Tibial nerve (tissue), 4 donors: ENCODE measurements at places on chromosomes 3 and 15.

GRCh38 chr3:146577662-146578061 lies 27.5 kb downstream of the PLSCR5 start:
- DNase-seq = peak; percentile 31

DNA sequence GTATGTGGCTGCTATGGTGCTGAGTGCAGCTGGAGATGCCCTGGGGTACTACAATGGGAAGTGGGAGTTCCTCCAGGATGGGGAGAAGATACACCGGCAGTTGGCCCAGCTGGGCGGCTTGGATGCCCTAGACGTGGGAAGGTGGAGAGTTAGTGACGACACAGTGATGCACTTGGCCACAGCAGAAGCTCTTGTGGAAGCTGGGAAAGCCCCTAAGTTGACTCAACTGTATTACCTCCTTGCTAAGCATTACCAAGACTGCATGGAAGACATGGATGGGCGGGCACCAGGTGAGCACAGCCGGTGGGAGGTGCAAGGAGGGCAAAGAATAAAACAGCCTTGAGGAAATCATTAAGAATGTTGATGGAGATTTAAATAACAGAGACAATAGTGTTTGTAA lies 2.9 kb downstream of the ADPRH start:
- DNase-seq = no peak

- DNase-seq = no peak
These were observed 1.9 kb downstream of the MB21D2 start for GRCh38 chr3:192915722-192916121.

DNA sequence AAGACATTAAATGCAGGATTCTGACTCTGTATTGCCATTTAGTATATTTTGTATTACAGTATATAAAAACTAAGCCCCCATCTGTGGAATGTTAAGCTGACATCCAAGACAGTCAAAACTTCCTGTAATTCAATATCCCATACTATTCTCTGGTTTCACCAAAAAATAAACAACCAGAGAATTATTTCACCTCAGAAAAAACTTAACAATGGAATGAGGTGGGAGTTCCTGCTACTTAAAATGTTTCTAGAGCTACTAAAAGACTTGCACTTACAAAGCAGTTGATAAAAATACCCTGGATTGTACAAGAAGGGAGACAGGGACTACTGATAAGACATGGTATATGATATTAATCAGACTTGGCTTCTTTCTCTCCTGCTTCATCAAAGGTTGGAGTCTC lies 8.3 kb downstream of the ARL13B start:
- DNase-seq = no peak

- no peak for DNase-seq
These were observed 1194.6 kb downstream of the ZPLD1 start for GRCh38 chr3:103629391-103629790.

DNA sequence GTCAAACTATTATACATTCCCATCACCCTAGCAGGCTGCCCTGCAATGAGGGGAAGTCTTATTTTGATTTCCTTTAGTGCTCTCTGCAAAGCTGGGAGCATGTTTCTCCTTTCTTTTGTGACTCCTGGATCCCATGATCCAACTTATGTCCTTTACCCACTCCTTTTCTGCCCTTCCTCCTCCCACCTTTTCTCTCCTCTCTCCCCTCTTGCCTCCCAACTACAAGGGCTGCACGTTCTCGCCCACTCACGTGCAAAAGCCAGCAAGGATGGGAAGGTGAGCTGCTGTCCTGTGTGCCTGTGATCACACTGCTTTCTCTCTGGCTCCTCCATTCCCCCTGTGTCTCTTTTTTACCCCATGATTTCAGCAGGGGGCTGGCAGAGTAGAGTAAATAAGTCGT lies 6.1 kb downstream of the VIPR1 start:
- no peak for DNase-seq

DNA sequence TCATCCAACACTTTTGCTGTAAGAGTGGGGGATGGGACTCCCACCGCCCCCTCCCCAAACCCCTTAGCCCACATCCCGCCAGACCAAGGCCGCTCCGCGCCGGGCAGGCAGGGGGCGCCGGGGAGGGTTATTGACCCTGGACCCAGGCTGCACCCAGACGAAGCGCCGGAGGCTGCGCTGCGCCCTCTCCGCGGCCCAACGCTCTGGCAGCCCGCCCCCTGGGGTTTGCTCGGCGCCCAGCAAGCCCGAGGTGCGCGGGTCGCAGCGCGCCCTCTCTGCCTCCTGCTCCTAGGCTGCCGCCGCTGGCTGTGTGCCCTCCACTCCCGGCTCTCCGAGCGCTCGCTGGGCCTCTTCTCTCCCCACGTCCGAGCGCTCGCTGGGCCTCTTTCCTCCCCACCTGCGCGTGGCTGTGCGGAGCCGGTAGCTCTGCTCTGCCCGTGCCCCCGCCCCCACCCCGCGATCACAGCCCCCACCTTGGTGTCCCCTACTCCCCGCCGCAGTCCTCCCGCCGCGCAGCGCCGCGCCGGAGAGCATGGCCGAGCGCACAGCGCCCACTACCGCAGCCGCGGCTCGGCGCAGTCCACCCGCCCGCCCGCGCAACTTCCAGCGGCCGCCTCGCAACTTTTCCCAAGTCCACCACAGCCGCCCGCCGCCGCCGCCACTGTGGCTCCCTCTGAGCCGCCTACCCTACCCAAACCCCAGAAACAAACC lies 1.2 kb downstream of the MECOM start:
- DNase-seq = no peak

GRCh38 chr3:121748680-121749275 lies 763 bp downstream of the GOLGB1 start:
- no peak for DNase-seq

GRCh38 chr3:182294256-182294655 lies 499.0 kb upstream of the ATP11B start:
- DNase-seq = no peak

DNA sequence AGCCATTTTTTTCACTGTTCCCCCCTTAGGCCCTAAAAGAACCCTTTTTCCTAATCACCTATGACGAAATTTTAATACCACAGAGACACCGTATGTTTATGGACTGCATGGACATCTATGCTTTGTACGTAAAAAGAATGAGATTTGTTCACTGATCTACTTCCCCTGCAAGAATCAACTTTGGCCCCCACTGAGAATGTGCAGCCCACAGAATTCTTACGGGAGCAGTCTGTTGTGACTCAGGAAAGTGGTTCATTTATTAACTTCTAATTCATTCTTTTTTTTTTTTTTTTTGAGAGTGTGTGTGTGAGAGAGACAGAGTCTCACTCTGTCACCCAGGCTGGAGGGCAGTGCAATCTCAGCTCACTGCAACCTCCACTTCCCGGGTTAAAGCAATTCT lies 17.6 kb downstream of the EIF4E3 start:
- DNase-seq = no peak

- DNase-seq = no peak
These were observed 7.0 kb upstream of the PLD1 start for GRCh38 chr3:171817074-171817800.

DNA sequence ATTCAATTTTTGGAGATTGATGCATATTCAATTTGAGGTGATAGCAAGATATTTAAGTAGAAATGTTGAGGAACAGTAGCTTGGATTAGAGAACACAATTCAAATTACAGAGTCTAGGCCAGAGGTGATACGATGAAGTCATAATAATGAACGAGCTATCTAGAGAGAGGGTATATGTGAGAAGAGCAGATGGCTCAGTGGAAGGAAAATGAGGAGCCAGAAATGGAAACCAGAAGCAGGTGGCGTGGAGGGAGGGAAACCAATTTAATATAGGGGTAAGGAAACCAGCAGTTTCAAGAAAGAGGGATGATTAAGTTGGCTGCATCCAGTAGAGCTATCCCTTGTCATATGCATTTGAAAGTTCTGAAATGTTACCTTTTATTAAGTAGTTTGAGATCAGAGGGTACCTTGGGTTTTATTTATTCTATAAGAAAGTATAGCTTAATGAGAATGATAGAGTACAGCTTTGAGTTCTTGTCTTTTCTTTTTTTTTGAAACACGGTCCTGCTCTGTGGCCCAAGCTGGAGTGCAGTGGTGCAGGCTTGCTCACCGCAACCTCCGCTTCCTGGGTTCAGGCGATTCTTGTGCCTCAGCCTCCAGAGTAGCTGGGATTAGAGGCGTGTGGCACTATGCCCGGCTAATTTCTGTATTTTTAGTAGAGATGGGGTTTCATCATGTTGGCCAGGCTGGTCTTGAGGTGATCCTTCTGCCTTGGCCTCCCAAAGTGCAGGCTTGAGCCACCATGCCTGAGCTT lies 22.1 kb downstream of the NCK1 start:
- no peak for DNase-seq

GRCh38 chr15:70060993-70061305 lies 36.8 kb downstream of the TLE3 start:
- DNase-seq = no peak

DNA sequence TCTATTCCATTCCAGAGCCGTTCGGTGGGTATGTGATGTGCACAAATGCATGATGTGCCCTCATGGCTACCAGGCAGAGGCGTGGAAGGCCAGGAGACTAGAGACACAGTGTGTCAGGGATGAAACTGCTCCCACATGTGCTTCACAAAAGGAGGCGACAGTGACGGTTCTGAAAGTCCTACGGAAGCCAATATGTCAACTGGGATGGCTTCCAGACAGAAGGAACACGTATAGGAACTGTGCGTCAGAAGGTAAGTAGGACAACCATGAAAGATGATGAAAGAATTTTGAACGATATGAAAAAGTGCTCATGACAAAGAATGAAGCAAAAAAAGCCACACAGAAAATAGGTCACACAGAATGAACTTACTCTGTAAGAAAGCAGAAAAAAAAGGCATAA lies 34.1 kb downstream of the GLB1 start:
- DNase-seq = no peak

GRCh38 chr3:7209098-7209497 lies 348.2 kb downstream of the GRM7 start:
- no peak for DNase-seq

DNA sequence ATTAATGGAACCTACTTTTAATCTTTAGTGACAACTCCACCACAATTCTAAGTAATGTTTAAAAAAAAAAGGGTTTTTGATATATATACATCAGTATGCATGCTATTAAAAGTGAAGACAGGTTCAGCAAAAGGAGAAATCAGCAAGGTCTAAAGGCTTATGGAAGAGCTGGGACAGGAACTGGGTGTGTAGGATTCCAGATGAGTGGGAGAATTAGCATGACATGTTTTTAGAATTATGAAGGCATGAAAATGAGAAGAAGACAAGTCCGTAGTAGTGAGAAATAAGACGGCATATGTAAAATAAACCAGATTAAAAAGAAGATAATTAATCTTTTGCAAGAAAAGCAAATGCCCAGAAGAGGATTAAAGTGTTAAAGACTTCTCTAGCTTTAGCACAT lies 52.0 kb downstream of the CBLB start:
- no peak for DNase-seq

GRCh38 chr3:43733459-43734384 lies 43.0 kb downstream of the ABHD5 start:
- DNase-seq = no peak

DNA sequence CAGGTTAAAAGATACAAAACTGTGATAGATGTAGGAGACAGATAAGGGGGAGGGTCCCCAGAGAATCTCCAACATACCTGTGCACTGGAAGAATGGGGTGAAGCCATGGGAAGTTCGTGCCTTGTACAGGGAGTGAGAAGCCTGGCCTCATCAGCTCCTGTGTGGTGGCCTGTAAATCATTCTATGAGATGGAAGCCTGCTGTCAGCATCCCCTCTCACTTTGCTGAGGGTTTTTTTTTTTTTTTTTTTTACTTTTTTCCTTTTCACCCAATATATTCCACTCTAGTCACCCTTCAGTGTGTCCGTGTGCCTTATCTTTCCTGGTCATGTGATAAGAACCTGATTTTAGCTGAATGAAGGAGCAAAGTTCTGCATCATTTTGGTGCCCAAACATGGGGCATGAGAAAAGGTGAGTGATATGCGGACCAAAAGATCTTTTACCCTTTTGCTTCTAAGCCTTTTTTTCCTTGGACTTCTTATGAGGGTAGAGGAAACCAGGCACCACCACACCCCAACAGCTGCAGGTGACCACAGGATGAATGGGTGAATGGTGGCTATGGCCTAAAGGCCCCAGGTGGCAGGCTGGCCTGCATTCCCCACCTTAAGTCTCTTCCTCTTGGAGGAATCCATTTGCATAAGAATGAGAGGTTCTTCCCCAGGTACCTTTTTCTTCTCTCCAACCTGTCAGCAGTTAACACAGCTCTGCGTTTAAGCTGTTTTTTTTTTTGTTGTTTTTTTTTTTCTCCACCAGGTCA lies 1345.0 kb downstream of the NSUN3 start:
- DNase-seq = no peak

- DNase-seq = no peak
These were observed 576.5 kb downstream of the ZNF385D start for GRCh38 chr3:21174461-21174860.

DNA sequence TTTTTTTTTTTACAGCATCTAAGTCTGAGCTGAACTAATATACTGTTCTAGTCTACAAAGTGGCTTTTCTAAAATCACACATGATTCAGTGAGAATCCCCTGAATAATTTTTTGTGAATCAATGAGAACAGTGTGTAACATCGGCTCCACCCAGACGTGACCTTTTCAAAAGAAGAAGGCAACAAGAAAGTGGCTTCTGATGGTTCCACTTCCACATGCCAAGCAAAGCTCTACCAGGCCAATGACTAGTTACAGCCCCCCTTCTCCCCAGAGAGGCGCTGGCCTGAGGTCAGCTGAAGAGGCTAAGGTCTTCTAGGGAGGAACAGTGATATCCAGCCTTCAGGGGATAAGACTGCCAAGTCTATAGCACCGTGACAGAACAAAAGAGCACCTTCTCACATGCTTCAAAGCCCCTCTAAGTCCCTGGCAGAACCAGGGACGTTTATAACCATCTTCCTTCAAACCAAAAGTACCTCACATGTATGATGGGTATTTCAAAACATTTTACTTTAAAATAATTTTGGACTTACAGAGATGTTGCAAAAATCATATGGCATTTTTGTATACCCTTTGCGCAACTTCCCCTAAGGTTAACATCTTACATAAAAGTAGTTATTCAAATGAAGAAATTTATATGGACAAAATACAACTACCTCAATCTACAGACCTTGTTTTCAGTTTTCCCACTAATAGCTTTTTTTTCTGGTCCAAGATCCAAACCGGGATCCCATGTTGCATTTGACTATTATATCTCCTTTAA lies 177.9 kb downstream of the OSBPL10 start:
- DNase-seq = peak; percentile 25

DNA sequence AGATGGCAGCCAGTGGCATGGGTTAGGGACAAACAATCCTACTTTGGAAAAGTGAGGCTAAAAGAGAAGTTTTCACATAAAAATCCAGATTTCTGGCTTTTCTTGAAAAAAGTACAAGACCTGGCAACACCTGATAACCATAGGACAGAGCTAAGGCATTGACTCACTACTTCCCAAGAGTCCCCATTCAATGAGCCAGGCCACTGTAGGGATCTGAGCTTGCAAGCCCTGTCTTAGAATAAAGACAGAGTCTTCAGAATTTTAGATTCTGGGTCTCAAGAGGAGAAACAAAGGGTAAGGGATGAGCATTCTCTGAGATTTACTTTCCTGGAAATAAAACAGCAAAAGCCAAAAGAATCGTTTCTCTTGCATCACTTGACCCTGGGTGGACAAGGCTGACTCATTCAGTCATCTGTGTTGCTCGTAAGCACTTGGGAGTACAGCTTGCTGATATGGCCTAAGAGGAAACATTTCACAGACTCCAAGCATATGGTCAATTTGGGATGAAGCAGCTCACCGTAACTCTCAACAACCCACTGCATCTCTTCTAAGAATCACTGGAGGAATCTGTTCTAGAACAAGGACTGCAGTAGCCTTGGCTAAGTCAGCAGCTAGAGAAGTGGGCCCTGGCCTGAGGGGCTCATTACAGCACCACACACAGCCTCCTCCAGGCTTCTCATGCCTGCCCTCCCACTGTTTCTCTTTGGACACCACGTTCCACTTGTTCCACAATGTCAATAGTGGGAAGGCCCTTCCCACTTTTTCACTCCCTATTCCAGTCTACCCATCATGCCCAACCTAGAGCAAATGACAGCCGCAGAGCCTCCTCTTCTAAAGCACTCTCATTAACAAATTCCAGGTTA lies 86.2 kb downstream of the RFTN1 start:
- no peak for DNase-seq
